ENCODE measurements at places on chromosomes 7 and 10.

DNA sequence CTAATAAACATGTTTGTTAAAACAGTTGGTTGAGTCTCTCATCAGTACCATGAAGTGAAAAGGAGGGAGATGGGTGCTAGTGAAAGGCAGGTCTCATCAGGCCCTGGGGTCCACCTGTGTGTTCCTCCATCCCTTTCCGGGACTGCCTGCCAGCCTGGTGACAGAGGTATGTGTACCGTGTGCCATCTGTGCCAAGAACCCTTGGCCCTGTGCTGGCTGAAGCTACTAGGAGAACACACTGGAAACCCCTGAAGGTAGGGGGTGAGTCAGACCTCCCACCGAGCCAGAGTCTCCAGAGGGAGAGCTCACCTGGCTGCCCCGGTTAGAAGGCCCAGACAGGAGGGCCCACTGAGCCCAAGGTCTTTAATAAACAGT is 2.3 kb downstream of the DDIT4 start:
- no peak for DNase-seq

DNA sequence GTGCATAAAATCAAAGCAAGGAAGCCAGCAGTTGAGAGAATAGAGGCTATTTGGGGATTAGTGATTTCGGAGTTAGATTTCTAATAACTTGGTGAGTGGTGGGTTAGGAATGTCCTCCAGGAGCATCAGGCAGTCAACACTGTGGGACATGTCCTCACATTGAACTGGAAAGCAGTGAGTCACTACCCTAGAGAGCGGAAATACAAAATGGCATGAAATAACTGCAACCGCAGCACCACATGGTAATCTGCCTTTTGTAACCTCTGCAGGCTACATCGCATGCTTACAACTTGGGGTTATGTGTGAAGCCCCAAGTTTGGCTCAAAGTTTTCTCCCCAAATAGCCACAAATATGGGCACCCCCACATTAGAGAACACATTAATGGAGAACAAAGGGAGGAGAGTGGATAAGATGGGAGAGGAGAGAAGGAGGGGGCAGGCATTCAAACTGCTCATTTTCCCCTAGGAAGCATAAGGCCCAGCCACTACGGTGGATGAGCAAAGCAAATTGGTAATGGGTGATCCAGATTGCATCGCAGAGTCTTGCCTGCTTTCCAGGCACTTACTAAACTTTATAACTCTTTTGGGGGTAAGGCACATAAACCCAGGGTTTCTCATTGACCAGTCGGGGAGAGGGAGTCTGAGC is 22.0 kb upstream of the SLF2 start:
- DNase-seq, result no peak

GRCh38 chr7:47361236-47361635 is 220.7 kb downstream of the TNS3 start:
- no peak for DNase-seq

DNA sequence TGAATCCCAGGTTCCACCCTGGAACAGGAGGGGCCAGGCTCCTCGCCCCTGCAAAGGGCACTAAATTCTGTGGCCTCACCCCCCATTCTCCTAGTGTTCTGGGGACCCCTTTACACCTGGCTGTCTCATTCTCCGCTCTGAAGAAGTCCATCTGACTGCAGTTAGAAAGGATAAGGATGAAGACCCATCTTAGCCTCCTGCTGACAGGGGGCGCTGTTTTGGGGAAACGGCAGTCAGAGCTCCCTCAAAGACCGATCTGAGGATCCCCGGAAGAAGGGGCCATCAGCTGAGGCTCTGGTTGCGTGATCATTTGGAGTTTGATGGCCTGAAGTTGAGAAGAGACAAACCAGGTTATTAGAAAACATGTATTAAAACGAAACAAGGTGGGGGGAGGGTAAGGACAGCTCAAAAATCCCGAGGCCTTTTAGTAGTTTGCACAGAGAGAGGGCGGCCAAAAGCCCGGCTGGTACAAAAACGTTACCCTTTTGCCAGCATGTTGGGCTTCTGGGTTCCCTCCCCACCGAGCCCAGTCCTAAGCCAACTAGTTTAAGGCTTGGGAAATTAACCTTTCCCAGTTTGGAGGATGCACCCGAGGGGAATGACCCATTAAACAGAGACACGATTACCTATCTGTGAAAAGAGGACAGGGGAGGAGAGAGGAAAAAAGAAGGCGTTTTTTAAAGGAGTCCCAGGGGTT is 102.8 kb downstream of the CHN2 start:
- no peak for DNase-seq

Data from activated T-helper 1 cell treated with Interleukin-2 at 50 U/mL for 16 hours (primary cell).